NCI-H2081 treated with DMSO at 0.1 percent for 48 hours (cell line): ENCODE measurements at places on chromosomes 7 and 10.

DNA sequence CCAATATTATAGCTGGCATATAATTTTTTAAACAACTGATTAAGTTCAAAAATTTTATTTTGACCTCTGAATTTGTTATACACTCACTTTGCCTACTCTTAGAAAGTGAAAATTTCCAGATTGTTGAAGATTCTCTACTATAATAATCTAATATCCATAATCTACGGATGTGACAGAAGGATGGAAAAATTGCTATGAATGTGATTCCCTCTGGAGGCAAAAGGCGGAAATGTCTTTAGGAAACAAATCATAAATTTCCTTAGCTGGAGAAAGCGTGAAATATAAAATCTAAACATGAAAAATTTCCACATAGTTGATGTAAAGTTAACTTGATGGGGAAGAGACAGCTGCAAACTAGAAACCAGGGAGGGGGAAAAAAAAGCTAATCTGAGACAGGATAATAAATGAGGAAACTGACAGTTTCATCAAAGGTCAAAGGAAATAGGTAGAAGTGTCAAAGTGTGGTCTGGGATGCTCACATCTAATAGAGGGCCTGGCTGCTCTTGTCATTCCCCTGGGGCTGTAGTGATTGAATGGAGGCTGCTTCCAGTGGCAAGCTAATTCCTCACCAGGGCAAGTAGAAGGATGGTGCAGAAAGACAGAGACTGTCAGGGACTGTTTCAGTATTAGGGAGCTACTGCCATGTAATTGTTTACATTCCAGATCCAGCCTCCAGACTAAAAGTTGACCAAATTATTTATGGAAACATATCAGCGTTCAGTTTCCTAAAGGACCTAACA lies 264.5 kb downstream of the SDHAF3 start:
- DNase-seq: no peak

DNA sequence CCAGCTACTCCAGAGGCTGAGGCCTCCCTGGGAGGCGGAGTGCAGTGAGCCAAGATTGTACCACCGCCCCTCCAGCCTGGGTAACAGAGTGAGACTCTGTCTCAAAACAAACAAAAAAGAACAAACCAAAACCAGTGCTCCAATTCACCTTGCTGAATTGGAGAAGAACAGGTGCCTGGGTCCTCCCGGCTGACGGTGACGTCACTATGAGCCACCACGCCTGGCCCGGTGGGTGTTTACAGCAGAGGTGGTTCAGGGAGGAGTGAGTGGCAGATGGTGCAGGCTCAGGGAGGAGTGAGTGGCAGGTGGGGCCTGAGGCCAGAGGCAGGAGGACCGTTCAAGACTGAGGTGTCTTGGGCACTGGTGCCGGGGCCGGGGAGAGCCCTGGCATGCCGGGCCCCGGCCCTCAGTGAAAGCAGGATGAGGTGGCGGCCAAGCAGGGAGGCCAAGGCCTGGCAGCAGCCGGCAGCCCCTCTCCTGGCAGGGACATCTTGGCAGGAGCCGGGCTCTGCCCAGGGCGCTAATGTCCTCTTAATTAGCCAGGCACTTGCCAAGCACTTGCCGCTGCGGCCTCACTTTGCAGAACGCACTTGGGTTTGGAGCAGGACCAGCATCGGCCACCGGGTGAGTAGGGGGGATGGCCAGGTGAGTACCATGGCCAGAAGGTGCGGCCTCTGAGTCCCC lies 162.8 kb upstream of the TNRC18 start:
- no peak for DNase-seq

GRCh38 chr7:23981314-23981713 lies 271.3 kb downstream of the STK31 start:
- DNase-seq: no peak

GRCh38 chr10:93550606-93551005 lies 15.9 kb upstream of the FFAR4 start:
- DNase-seq: no peak

DNA sequence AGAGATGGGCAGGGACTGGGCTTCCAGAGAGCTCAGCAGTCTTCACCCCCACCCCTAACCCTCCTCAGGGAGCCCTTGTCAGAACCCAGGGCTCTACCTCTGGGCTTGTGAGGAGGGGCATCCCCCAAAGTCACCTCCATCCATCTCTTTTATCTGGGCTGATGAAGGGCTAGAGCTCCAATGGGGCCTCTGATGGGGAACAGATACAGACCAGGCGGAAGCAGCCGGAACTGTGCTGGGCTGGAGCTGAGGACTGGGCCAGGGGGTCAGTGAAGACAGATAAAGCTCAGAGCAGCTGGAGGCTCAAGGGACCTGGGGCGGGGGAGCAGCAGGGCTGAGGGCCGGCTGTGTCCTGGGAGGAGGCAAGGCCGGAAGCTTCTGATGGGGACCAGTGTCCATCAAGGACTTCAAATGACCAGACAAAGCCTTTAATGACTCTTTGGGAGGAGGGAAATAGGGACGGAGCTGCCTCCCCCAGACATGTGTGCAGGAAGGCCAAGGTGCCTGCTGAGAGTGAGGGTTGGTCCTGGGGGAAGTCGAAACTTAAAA lies 10.2 kb downstream of the KAZALD1 start:
- no peak for DNase-seq

GRCh38 chr7:106770191-106770590 lies 94.9 kb upstream of the PIK3CG start:
- no peak for DNase-seq

DNA sequence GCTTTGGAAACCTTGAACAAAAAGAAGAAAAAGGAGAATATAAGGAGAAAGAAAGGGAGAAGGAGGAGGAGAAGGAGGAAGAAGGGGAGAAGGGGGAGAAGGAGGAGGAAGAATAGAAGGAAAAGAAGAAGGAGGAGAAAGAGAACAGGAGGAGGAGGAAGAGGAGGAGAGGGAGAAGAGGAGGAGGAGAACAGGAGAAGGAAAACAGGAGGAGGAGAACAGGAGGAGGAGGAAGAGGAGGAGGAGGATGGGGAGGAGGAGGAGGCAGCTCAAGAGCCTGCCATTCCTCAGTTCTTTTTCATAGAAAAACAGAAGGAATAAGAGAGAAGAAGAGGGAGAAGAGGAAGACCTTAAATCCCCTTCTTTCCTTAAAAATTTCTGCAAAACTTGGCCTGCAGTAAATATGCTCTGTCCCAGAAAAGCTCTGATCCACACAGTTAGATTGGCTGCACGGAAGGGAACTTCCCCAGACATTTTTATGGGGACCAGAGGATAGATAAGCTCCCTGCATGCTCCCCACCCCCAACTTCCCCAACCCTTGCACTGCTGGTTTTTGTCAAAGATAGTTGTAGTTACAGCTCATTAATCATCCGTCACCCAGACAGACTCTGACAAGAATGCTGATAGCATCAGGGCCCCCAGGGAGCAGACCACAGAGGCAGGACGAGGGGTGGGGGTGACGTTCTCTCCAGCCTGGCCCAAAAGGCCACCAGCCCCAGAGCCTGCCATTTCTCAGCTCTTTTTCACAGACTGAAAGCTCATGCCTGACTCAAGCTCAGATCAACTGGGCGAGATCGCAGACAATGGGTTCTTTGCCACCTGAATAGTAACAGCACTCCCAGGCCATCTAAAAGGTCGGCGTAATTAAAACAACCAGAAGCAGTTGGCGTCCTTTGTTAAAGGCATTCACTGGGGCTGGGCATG lies 34.5 kb upstream of the LYZL1 start:
- DNase-seq: no peak

DNA sequence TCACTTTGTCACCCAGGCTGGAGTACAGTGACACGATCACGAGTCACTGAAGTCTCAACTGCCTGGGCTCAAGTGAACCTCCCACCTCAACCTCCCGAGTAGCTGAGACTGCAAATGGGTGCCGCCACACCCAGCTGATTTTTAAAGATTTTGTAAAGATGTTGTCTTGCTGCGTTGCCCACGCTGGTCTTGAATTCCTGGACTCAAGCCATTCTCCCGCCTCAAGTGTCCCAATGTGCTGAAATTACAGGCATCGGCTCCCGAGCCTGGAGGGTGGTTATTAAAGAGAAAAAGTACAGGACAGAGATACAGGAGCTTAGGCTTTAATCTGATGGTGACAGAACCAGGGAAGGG lies 55.1 kb downstream of the KCTD7 start:
- DNase-seq: no peak

GRCh38 chr7:136702913-136703312 lies 165.5 kb upstream of the CHRM2 start:
- DNase-seq: no peak

GRCh38 chr10:17219024-17219423 lies 9.0 kb upstream of the VIM start:
- DNase-seq: no peak

- no peak for DNase-seq
These were observed 41.4 kb downstream of the TOMM7 start for GRCh38 chr7:22781230-22781711.

- no peak for DNase-seq
These were observed 32.1 kb downstream of the HIF1AN start for GRCh38 chr10:100567826-100568225.

DNA sequence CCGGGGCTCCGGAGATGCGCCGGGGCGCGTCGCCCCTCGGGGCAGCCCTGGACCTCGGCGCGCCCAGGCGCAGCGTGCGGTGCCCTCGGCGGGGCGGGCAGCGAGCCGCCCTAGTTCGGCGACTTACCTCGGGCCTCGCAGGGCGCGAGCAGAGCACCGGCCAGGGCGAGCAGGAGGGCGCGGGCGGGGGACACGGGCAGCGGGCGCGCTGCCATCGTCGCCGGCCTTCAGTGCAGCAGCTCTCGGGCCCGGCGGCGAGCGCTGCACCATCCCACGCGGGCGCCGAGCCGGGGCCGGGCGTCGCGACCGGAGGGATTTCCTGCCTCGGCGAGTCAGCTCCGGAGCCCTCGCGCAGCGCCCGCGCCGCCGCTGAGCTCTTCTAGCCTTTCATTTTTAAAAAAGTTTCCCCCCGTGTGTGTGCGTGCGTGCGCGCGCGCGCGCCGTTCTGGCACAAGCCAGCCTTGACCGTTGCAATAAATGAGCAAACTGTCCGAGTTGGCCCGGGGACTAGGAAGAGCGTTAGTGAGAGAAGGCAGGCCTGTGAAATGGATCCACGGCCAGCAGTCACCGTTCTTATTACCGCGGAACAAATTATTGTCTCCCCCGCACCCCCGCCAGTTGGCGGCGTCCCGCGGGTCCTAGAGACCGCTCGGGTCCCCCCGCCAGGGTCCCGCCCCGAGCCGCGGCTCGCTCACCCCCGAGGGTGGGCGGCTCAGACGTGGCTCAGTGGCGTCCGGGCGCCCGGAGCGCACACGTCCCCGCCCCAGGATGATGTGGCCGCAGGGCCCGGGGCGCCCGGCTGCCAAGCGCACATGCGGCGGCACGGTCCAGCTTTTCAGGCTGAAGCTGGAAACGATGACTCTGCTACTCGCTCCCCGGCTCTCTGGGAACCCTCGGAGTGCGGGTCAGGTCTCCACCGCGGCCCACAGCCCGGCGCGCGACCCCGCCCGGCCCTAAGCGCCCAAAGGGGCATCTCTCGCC lies at the start of gene ADAM12:
Gene ADAM12 (minus strand): TSS at position 547 of the 981 bp plus-strand sequence. CDS start 332 bp downstream, at position 215.
- no peak for DNase-seq
